ENCODE measurements at places on chromosomes 7 and 10.
A peak's percentile ranks its signal among the peaks of the same experiment; 100 is the strongest.

GRCh38 chr7:16062269-16062668 is 359.1 kb downstream of the CRPPA start:
- H3K27me3 ChIP-seq, result no peaks in the 10 kb centered on the region
- DNase-seq, result no peak
- no peak overlapping the region for H3K27ac ChIP-seq
- H3K4me1 ChIP-seq, result no peaks in the 10 kb centered on the region
- H3K4me3 ChIP-seq, result no peak overlapping the region

- no peak overlapping the region for H3K4me3 ChIP-seq
- H3K4me1 ChIP-seq, result no peaks in the 10 kb centered on the region
- no peak overlapping the region for H3K27ac ChIP-seq
- H3K27me3 ChIP-seq, result no peaks in the 10 kb centered on the region
- DNase-seq, result no peak
These were observed 95.5 kb upstream of the LAMB4 start for GRCh38 chr7:108225531-108226181.

DNA sequence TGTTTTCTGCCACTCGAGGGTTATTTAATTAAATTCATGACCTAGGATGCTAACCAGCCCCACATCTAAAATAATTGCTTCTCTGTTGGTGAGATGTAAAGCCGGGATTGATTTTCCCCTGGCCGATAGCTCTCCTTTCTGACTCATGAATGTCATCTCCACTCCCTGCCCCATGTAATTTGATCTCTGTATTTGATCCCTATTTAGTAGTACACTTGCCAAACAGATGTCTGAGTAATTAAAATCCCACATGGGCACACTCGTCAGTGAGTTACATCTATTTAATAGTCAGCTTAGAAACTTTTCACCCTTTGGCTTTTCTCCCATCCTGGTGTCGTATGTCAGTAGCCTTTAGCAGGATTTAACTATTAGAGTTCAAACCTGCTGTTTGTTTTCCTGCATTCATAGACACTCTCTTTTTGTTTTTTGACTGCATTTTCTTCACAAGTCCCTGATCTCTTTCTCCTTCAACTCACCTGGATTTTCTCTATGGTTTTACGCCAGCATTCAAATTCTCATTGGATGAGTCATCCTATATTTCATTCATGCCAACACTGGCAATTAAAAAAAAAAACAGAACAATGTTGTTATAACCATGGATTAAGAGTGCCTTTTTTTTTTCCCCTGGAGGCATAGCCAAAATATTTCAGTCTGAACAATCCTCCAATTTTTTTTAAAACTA is 82.7 kb downstream of the SPAG6 start:
- H3K4me1 ChIP-seq, result no peaks in the 10 kb centered on the region
- H3K27ac ChIP-seq, result no peak overlapping the region
- H3K4me3 ChIP-seq, result no peak overlapping the region
- H3K27me3 ChIP-seq, result no peaks in the 10 kb centered on the region

DNA sequence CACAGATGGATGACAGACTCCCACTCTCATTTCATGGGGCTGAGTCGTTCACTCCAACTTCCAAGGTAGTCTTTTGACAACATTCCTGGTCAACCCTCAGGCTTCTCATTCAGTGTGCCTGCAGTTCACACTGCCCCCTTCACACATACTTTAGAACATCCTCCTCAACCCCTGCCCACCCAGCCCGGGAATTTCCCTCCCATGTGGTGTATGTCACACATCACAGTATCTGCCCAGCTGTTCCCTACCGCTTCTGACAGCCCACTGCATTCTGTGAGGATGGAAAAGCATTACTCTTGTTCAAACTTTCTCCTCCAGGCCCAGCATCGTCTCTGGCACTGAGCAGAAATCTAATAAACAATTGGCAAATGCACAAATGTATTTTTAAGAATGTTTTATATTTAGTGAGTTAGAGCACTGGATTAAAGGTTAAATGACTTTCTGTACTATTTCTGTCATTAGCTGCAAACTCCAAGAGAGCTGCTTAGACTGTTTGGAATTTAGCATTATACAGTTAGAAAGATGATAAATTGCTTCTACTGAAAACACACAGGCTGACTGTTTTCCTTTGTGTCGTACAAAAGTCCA is 110.4 kb downstream of the SFMBT2 start:
- DNase-seq, result no peak
- H3K27me3 ChIP-seq, result no peaks in the 10 kb centered on the region
- peaks cover 10% of the 10 kb centered on the region for H3K4me1 ChIP-seq
- H3K4me3 ChIP-seq, result no peak overlapping the region
- no peaks in the 10 kb centered on the region for H3K36me3 ChIP-seq

DNA sequence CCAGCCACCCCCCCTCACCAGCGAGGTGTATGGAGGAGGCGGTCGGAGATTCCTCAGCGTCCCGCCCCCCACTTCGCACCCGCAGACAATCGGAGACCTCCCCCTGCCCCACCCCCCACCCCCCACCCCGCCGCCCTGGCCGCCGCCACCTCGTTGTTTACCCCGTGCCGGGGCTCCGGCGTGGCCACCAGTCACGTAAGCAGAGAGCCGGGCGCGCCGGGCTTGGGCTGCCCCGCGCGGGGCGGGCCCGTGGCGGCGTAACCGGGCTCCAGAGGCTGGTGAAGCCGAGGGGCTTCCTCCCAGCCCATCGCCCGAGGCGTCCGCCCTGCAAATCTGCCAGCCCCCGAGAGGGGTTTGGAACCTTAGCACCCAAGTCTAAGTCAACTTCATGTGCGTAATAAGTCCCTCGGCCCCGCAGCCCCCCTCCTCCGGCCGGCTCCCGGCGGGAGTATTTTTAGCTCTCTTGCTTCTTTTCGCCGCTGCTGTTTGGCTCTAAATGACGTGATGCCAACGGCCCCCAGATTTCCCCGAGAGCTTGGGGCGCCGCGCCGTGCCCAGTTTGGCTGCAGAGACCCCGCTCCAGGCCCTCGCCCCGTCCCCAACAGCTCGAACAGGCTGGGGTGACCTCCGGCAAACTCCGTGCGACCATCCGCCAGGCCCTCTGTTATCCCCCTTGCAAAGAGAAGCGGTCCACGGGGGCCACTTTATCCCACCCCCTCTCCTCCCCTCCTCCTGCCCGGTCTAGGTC is 2.7 kb downstream of the MXI1 start:
- H3K27me3 ChIP-seq, result no peaks in the 10 kb centered on the region
- peak overlapping the region; percentile 94 for H3K27ac ChIP-seq
- peaks cover 10% of the 10 kb centered on the region for H3K4me1 ChIP-seq
- no peak for DNase-seq

- H3K36me3 ChIP-seq, result peaks cover 3% of the 10 kb centered on the region
- no peak for DNase-seq
- no peaks in the 10 kb centered on the region for H3K27me3 ChIP-seq
- no peaks in the 10 kb centered on the region for H3K4me1 ChIP-seq
- H3K4me3 ChIP-seq, result no peak overlapping the region
These were observed 75.0 kb upstream of the AFAP1L2 start for GRCh38 chr10:114479307-114479706.

DNA sequence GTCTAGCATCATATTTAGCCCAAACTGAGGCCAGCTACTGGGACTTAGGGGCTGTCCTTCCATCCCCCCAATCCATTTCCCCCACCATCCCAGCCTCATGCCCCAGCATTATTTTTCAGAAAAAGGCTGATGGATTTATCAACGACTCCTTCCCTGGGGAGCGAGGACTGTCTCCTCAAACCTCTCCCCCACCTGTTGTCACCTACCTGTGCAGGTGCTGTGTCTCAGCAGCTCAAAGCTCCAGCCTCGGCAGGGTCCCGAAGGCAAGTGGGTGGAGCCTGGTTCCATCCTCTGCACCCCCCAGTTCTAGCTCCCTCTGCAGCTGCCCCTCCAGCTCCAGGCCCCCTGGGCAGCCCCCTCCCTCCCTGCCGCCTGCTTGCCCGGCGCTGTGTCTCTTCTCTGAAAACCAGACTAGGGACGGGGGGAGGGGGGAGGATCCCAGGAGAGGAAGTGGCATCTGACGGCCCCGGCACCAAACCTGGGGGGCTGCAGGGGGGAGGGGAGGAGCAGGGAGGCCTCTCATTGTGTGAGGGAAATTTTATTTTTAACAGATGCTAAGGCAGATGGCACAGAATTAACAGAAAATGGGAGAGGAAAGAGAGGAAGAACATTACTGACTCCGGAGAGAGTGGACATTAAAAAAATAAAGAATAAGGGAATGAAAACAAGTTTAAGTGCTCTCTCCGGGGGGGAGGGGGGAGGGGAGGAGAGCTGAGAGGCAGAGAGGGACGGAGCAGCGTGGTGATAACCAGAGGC is 61.7 kb upstream of the PAX2 start:
- H3K4me1 ChIP-seq, result no peaks in the 10 kb centered on the region
- no peak overlapping the region for H3K4me3 ChIP-seq
- no peak for DNase-seq

DNA sequence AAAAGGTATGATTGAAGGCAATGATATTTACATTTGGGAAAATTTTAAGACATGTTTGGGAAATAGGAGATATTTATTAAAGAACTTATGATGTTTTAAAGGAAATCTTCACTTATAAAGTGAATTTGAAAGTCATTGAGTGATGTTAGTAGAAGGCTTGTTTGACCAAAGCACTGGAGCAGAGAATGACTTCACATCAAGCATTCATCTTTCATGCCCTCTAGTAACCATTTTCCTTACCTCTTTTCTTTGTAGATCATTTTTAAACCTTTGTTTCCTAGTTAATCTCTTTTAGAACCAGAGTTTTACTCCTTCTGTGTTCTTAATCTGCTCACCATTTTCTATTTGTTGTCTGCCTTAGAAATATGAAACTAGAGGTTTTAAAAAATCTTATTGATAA is 111.3 kb upstream of the FOXP2 start:
- H3K36me3 ChIP-seq, result no peaks in the 10 kb centered on the region
- DNase-seq, result no peak
- H3K27ac ChIP-seq, result no peak overlapping the region
- no peak overlapping the region for H3K4me3 ChIP-seq

DNA sequence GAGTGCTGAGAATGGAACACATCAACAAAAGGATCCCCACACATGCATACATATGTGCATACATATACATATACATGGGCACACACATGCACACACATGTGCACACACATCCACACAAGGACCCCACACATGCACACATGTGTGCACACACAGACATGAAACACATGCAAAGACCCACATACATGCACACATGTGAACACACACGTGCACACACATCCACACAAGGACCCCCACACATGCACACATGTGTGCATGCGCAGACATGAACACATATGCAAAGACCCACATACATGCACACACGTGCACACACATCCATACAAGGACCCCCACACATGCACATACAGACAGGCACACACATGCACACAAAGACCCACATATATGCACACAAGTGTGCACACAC is 104.4 kb upstream of the ADARB2 start:
- no peak overlapping the region for H3K4me3 ChIP-seq
- no peaks in the 10 kb centered on the region for H3K27me3 ChIP-seq
- DNase-seq, result no peak
- H3K36me3 ChIP-seq, result no peaks in the 10 kb centered on the region
- H3K27ac ChIP-seq, result no peak overlapping the region

- H3K36me3 ChIP-seq, result no peaks in the 10 kb centered on the region
- H3K27me3 ChIP-seq, result no peaks in the 10 kb centered on the region
- H3K27ac ChIP-seq, result no peak overlapping the region
- peaks cover 37% of the 10 kb centered on the region for H3K4me1 ChIP-seq
- DNase-seq, result no peak
These were observed 3.8 kb downstream of the RARRES2 start for GRCh38 chr7:150337659-150338081.

DNA sequence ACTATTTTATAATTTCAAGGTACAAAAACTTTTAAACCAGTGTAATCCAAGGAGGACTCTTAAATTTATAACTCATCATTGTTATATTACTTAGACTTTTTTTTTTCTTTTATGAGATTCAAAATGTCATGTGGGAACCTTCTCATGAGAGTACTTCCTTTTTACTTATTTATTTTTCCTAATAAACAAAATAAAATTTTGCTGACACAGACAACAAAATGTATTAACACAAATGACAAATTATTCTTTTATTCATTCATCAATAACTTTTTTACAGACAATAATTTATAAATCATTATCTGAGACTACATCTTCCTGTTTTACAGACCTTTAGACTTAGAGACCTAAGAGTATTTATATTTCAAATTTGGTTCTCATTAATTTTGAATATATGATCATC is 706.2 kb downstream of the SUGCT start:
- H3K4me1 ChIP-seq, result no peaks in the 10 kb centered on the region
- H3K36me3 ChIP-seq, result no peaks in the 10 kb centered on the region
- H3K27me3 ChIP-seq, result no peaks in the 10 kb centered on the region

- no peaks in the 10 kb centered on the region for H3K4me1 ChIP-seq
- no peaks in the 10 kb centered on the region for H3K27me3 ChIP-seq
- no peak overlapping the region for H3K27ac ChIP-seq
- H3K4me3 ChIP-seq, result no peak overlapping the region
- no peak for DNase-seq
- peaks cover 5% of the 10 kb centered on the region for H3K36me3 ChIP-seq
These were observed 92.1 kb upstream of the SAMD8 start for GRCh38 chr10:75019370-75019769.

DNA sequence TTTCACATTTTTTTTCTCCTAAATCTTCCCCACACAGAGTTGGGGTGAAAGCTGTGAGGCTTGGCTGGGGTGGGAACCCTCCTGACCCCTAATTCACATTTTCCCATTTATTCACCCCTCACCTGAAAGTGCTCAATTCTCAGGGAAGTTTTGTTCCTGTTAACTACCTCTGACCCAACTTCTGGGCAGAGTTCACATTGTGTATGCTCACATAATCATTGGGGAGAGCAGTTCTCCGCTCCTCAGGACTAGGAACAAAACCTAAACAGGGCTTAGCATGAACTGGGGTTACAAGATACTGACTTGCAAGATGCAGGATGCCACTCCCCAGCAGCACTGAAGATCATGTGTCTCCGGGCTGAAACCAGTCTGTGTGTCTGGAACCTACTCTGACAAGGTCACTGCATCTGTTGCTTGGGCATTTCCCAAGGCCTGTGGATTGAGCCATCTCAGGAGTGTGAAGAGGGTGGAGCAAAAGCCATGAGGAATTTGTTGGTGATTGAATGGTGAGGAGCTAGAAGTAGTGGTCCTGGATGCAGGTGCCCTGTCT is 258.1 kb upstream of the IGFBP3 start:
- no peak for DNase-seq
- H3K4me3 ChIP-seq, result no peak overlapping the region
- H3K4me1 ChIP-seq, result no peaks in the 10 kb centered on the region
- H3K27me3 ChIP-seq, result no peaks in the 10 kb centered on the region

GRCh38 chr10:4307910-4308309 is 518.1 kb upstream of the AKR1E2 start:
- H3K27me3 ChIP-seq, result no peaks in the 10 kb centered on the region
- no peaks in the 10 kb centered on the region for H3K36me3 ChIP-seq
- no peak overlapping the region for H3K27ac ChIP-seq
- DNase-seq, result no peak
- no peaks in the 10 kb centered on the region for H3K4me1 ChIP-seq

DNA sequence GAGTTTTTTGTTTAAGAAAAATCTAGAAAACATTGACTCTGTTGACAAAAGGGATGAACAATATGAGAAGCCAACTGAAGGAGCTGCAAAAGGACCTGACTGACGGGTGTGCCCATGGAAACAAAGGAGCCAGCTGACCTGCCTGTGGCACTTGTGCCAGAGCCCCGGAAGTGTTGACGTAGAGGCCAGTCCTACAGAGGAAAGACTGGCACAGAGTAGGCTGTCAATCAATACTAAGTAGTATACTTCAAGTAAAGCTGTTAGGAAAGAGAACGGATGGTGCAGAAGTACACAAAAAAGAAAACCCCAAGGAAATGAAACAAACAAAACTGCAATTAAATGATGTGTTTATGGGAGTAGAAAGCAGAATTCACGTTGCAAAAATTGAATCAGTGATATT is 19.0 kb upstream of the ABI1 start:
- no peak overlapping the region for H3K4me3 ChIP-seq
- H3K27me3 ChIP-seq, result peaks cover 36% of the 10 kb centered on the region
- no peak for DNase-seq
- no peaks in the 10 kb centered on the region for H3K4me1 ChIP-seq
- no peaks in the 10 kb centered on the region for H3K36me3 ChIP-seq

Measured in esophagus squamous epithelium (tissue), 5 donors.